ENCODE measurements at places on chromosomes 2 and 18.

DNA sequence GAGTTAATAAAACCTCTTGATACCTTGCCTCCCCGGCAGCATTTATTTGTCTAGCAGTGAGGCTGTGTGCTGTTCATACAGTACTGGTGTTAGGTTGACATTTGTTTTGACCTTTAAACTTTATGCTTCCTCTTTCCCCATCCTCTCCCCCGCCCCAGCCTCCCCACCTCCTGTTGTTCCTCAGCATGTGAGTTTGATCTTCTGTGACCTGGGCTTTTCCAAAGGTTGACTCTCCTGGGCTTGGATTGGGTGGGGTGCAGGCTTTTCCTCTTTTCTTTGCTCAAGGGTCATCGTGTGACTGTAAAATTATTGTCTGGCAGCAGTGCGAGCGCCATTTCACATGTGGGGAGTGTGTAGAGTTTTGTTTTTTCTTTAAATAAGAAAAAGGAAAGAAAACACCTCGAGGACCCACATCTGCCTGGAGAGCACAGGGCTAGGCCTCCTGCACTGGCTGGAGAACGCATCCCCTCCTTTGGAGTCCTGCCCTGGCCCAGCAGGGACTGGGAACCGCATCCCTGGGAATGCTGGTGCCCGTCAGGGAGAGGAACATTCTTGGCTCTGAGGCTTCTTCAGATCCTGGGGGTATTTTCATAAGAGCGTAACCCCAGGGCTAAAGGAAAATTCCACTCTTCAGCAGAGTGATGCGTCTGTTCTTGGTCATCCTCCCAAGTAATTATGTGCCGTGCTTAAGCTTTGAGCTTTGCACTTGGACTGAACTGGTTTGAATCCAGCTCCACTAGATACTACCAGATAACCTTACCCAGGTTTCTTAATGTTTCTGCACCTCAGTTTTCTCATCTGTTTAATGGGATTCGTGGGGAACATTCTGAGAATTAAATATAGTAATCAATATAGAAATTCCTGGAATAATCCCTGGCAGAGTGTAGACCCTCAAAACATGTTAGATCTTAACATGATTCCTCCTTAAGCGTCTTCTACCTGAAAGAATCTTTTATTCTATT lies 91.5 kb downstream of the SETBP1 start:
- DNase-seq = no peak

GRCh38 chr2:185689906-185690539 lies 48.6 kb upstream of the FSIP2 start:
- no peak for DNase-seq

- DNase-seq = no peak
Measured at GRCh38 chr2:179263015-179263414, 1.6 kb downstream of the SESTD1 start.

DNA sequence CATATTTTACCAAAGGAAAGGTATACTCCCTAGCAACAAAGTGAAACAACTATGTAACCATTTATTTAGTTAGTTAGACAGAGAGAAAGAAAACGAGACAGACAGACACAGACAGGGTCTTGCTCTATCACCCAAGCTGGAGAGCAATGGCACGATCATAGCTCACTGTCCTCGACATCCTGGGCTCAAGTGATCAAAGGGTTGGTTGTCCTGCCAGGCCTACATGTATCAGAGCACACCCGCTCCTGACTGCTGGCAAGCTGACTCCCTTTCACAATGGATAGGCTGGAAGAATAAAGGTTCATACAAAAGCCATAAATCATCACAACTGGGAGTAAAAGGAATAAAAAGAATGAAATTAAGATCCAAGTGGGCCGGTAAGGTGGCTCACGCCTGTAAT lies 53.5 kb downstream of the ATL2 start:
- no peak for DNase-seq

DNA sequence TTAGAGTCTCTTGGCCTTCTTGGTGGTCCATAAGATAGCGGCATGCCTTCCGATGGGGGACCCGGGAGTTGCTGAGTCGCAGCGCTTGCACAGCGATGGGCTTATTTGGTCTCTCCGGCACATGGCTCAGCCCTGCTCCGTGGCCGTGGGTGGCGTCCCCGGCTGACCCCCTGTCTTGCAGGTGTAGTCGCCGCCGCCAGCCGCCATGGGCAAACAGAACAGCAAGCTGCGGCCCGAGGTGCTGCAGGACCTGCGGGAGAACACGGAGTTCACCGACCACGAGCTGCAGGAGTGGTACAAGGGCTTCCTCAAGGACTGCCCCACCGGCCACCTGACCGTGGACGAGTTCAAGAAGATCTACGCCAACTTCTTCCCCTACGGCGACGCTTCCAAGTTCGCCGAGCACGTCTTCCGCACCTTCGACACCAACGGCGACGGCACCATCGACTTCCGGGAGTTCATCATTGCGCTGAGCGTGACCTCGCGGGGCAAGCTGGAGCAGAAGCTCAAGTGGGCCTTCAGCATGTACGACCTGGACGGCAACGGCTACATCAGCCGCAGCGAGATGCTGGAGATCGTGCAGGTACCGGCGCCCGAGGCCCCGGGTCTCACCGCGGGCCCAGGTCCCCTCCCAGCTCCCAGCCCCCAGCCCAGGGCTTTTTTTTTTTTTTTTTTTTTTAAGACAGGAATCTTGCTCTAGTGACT lies 28.4 kb downstream of the ODC1 start:
- no peak for DNase-seq

DNA sequence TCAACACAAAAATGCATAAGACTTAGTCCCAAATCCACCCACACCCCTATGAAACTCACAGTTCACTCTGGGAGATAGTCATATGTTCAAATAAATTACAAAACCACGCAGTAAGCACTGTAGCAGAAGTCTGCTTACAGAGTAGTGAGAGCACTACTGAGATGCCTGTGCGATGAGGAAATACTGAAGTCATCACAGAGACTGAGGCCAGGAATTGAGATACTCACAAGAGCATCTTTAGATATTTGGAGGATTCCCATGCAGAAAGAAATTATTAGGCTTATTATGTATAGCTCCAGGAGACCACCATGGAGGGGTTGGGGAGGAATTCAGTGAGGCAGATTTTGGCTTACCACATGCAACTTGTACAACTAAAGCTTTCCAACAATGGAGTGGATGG lies 82.3 kb downstream of the ANTXR1 start:
- no peak for DNase-seq

DNA sequence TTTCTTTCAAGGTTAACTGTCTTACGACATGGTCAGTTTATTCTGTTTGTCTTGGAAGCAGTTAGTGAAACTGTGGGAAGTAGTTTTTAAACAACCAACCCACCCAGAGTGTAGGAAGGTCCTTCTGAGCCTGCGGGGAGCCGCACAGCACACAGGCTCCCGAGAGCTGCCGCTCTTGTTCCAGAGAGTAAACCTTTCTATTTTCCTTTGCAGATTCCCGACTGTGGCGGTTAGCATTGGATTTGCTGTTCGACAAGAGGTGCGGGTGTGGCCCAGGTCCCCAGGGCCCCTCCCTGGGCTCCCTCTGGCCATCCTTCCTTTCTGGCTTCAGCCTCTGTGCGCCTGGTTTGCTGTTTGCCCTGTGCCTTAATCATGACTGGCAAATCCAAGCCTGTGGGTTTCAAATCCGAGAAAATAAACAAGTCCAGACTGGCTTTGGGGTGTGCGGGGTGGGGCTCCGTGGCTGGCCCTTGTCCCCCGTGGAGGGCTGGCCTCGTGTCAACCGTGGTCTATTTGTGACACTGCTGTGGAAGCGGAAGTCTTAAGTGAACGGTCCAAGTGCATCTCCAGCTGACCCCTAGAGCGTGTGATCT lies 30.7 kb downstream of the IMPA2 start:
- no peak for DNase-seq

- no peak for DNase-seq
Measured at GRCh38 chr18:25454730-25455129, 102.8 kb upstream of the ZNF521 start.

DNA sequence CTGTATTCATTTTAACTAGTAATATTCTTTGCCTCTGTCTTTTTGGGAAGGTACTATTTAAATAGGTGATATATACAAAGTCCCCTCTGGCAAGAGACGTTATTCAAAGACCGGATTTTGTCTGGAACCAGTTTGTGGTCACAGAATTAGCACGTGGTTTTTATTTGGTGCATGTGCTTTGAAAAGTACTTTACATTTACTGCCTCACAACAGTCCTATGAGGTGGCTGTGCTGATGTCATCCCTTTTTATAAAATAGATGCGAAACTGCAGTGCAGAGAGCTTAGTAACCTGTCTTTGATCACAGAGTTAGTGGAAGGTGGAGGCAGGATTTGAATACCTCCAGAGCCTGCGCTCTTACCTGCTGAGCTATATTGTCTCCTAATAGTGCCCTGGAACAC lies 4.0 kb downstream of the LPIN1 start:
- peak; percentile 68 for DNase-seq

- DNase-seq = no peak
Measured at GRCh38 chr2:3465844-3466481, 53.4 kb downstream of the ADI1 start.

- DNase-seq = no peak
Measured at GRCh38 chr2:149579972-149580882, 7.3 kb downstream of the MMADHC start.

DNA sequence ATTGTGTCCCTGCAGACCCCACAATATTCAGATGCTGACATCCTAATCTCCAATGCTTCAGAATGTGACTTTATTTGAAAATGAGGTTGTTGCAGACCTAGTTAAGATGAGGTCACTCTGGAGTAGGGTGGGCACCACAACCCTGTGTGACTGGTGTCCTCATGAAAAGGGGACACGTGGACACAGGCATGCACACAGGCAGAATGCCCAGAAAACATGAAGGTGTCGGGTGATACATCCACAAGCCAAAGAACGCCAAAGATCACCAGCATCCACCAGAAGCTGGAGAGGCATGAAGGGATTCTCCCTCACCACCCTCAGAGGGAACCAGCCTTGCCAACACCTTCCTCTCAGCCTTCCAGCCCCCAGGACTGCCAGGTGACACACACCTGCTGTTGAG lies 69.3 kb downstream of the AFF3 start:
- no peak for DNase-seq

DNA sequence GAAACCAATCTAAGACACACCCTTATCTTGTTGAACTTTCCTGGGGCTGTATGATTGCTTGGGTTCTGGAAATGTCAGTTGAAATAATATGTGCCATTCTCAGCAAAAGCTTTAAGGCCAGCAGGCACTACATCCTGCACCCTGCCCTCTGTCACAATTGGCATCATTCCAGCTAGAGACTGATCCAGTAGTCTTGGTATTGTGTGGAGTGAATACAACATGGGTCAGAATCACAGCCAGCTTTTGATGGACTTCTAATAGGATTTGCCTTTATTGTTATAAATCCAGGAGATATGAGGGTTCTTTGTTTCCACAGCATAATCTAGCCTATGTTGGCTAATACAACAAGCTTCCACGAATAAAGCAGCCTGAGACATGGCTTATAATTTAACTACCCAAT lies 617.0 kb upstream of the CDH2 start:
- no peak for DNase-seq

DNA sequence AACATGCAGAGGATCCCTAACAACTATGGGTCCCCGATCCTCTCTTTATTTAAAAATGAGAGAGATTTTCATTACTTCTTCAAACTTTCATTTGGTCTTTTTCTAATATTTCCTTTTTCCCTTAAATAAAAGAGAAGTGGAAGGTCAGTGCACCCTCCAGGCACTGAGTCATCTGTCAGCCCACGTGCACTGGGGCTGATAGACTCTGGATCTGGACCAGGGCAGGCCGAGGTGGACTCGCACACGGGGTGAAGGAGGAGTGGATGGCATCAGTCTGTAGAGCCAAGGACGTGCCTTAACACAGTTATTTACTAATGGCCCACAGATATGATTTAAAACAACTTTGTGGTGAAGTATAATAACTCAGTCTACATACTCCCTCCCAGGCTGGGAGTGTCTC lies 214.4 kb upstream of the TMEM200C start:
- no peak for DNase-seq

DNA sequence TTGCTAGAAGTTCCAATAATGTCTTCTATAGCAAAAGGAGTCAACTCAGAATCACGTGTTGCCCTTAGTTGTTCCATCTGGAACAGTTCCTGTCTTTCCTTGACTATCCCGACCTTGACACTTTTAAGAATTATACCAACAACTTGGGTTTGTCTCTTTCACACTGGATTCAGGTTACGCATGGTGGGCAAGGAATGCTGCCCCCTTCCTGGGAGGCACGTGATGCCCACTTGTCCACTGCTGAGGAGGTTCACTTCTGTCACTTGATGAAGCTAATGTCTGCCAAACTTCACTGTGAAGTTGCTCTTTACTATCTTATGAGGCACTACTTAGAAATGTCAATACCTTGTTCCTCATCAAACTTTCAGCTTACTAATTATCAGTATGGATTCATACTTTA lies 5.3 kb downstream of the COX5B start:
- no peak for DNase-seq

DNA sequence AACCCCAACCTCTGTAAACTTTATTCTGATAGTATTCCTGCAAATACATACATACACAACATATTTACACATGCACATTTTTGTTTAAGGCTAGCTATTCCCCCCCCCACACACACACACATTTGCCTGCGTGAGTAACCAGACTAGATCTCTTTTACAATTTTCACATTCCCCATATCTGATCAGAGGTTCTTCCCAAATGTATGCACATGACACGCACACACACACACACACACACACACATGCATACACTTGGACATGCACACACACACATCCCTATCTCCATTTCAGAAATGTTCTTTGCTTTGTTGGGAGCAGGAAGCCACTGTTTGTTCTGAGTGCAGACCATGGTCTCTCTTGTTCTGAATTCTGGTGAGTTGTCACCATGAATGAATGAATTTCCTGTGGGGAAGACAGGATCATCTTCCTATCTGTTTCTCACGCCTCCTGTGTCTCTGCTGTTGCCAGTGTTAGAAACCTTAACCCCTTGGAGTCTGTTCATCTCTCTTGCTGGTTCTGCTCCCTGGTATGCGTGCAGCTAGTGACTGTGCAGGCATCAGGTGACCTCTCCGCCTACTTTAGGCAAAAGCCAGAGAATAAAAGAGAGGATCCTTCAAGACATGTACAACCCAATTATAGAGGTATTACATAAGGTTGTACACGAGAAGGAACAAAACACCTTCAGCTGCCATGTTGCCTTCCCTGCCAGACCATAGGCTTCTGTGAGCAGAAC lies 251.0 kb upstream of the RAB12 start:
- no peak for DNase-seq

DNA sequence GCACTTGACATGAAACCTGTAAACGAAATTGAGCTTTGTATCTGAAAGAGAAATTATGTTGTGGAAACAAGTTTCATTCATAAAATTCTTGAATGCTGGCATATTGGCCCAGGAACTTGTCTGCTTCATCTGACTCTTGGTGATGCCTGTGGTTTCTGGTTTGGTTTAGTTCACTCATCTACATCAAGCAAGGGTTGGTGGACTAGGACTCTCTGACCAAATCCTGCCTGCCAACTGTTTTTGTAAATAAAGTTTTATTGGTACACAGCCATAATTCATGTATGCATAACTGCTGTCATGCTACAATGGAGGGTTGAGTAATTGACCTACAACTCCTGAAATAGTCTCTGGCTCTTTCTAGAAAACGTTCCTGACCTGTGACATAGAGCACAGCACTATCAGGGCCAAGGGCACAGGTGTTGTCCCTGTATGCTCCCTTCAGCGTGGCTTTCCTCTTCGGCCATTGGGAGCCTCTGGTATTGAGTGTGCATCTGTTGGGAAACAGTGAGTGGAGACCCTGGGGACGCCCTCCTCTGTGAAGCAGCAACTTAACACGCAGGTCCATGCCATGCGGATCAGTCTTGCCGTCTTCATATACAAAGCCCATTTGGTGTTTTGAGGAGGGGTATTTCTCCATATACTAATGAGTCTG lies 226.3 kb downstream of the SH3RF3 start:
- DNase-seq = no peak

- no peak for DNase-seq
Measured at GRCh38 chr18:41933778-41934177, 21.3 kb upstream of the PIK3C3 start.

GRCh38 chr2:155830351-155830750 lies 502.2 kb downstream of the NR4A2 start:
- no peak for DNase-seq
